ENCODE measurements at places on chromosomes 12 and 14.

- no peak for DNase-seq
Measured at GRCh38 chr12:113142173-113142885, 6.8 kb upstream of the RASAL1 start.

DNA sequence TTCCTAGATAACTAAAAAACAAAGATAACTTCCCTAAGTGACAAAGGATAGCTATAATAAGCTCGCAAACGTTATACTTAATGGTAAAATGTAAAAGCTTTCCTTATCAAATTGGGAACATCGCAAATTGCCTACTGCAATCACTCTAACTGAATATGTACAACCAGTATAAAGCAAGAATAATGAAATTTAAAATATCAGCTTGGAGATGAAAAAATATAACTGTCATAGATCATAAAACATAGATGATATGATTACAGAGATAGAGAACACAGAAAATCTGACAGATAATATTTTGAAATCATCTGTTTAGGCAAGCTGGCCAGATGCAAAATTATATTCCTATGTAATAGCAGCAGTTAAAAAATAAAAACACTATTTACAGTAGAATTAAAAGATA lies 64.0 kb downstream of the BCAT1 start:
- no peak for DNase-seq

DNA sequence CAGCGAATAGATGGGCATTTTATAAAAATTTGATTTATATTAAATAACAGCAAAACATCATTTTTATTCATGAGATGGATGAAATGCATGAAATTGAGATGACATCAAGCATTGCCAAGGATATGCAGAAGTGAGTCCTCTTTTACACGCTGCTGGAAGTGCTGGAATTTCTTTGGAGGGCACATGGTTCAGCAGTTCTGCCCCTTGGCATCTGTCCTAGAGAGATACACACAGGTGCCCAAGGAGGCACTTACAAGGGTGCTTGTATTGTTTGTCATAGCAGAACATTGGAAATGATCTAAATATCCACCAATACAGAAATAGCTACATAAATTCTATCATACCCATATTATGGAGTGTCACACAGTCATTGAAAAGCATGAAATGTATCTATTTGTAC lies 441.1 kb upstream of the TMPO start:
- no peak for DNase-seq

DNA sequence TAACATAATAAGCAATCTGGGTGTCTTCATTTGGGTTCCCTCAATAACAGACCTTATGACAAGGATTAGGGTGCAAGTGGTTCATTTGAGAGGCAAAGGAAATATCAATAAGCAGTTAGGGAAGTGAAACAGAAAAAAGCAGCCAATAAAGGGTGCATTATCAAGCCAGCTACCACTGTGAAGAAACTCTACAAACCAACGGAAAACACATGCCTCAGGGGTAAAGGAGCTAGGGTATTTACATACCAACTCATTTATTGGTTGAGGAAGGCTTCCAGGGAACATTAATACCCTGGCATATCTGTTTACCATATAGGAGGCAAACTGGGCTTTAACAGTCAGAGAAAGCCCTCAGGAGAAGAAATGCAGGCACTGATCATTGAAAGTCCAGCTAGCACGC lies 22.7 kb upstream of the IFNG-AS1 start:
- no peak for DNase-seq

GRCh38 chr12:18479256-18479655 lies 217.9 kb downstream of the PIK3C2G start:
- no peak for DNase-seq

- DNase-seq: no peak
Measured at GRCh38 chr12:40238266-40238902, 13.6 kb downstream of the LRRK2 start.

- DNase-seq: no peak
Measured at GRCh38 chr12:70964867-70965510, 44.5 kb upstream of the PTPRR start.

DNA sequence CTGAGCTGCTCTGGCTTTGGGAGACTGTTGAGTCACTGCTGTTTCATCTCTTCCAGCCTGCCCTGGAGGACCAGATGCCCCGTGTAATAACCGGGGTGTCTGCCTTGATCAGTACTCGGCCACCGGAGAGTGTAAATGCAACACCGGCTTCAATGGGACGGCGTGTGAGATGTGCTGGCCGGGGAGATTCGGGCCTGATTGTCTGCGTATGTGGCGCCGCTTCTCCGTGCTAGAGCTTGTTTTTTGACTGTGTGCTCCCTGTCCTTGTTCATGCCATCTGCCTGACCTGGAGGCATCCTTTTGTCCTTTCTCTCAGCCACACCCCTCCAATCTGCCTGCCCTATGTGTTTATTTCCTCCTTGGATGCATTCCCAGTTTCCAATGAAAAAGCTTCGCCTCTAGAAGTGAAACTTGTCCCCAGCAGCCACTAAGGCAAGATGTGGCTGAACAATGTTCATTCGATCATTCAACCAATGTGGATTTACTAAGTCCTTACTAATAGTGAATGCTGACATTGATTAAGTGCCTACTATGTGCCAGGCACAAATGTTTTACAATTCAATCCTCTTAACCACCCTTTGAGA lies 98.6 kb downstream of the NT5DC3 start:
- no peak for DNase-seq

DNA sequence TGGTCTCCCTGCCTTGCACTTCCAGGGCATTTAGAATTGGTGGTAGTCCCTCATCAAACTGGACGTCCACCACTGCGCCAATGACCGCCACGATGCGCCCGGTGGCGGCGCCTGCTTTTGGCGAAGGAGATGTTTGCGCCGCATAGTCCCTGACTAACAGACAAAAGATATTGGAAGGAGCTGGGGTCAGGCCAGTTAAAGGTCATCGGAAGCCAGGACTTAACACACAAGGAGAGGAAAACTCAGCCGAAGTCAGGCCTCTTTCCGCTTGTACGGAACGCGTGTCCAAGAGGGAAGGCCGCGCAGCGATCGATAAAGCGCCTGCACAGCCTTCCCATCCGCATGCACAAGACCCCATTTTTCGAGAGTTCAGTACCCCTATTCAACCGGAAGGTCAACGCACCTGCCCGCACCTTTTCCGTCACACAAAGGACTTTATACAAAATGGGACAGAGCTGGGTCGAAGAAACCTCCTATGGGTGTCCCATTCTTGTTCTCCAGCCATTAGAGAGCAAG lies 525 bp downstream of the ATP5F1B start:
- no peak for DNase-seq

DNA sequence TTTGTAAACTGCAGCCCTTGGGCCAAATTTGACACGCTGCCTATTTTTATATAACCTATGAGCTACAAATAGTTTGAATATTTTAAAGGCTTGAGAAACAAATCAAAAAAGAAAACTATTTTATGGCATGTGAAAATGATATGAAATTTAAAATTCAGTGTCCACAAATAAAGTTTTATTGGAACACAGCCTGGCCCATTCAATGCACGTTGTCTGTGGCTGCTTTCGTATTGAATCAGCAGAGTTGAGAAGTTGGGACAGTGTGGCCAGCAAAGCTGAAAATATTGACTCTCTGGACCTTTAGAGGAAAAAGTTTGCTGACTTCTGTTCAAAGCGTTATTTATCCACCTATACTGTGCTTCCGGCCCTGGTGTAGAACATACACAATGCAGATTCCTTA lies 654.2 kb downstream of the MED13L start:
- no peak for DNase-seq

DNA sequence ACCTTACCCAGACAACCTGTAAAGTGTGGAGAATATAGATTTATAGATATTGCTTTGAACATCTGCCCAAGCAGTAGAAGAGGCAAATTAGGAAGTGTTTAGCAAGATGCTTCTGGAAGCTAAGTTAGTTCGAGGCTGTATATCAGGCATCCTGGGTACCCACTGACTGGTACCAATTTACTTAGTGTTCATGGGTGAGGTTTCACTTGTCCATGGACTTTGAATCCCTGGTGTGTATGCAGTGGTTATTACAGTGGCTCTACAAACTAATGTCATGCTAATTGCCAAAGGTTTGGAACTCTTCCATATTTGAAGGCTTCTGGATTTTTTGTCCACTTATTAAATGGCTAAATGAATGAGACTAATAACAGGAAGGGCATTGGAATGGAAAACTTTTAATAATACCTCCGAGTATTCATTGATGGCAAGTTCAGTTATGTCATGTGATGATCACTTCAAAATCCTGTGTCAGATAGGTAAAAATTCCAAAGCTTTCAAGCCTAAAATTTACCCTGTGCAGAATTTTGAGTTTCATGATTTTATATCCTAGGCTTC lies at the start of gene OR4E2:
Gene OR4E2 (plus strand): TSS at position 505 of the 555 bp plus-strand sequence. CDS start 11,248 bp downstream, outside the sequence.
- DNase-seq: no peak

DNA sequence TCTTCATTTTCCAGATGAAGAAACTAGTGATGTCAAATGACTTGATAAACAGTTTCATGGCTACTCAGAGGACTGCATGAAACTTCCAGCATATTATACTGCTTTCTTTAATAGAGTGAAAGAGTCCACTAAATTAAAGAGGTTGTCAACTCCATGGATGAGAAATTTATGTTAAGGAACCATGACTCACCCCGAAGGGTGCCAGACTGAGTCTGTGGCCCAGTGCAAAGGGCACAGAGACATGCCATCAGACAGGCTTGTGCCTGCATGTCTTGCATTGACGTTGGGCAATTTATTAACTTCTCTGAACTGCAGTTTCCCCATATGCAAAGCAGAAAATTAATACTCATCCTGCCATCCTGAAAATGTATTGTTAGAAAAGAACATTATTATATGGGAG lies 382.4 kb downstream of the APAF1 start:
- DNase-seq: no peak

DNA sequence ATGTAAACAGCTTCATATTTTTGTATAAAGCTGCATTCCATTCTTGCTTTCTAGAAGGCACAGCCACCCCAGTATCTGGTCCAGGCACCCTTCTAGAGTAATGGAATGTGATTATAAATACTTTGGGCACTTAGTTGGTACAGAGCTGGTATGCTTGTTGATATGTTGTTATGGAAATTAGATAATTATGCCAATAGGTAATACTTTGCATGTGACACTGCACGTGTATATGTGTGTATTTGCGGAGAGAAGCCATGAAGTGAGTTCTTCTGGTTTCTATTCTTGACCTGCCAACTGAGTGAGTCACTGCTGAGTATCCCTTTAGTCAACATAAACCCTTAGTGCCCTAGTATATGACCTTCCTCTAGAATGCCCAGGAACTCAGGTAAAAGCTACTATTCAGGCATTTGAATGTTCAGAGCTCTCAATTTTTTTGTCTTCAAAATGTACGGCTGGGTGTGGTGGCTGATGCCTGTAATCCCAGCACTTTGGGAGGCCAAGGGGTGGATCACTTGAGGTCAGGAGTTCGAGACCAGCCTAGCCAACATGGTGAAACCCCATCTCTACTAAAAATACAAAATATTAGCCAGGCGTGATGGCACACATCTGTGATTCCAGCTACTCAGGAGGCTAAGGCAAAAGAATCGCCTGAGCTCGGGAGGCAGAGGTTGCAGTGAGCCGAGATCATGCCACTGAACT lies 6.2 kb upstream of the TCP11L2 start:
- DNase-seq: no peak

DNA sequence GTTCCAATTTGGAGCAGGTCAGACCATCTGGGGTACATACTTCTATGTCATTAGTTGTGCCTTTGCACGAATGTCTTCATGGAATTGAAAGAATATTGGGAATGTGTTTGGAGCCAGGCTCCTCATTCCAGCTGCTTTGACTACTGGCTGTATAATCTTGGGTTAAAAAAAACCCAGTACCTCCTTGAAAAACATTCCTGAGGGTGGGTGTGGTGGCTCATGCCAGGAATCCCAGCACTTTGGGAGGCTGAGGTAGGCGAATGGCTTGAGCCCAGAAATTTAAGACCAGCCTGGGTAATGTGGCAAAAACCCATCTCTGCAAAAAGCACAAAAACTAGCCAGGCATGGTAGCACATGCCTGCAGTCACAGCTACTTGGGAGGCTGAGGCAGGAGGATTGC lies 125.6 kb downstream of the TTC8 start:
- no peak for DNase-seq

GRCh38 chr14:99513183-99513694 lies 32.0 kb downstream of the CCNK start:
- DNase-seq: no peak

DNA sequence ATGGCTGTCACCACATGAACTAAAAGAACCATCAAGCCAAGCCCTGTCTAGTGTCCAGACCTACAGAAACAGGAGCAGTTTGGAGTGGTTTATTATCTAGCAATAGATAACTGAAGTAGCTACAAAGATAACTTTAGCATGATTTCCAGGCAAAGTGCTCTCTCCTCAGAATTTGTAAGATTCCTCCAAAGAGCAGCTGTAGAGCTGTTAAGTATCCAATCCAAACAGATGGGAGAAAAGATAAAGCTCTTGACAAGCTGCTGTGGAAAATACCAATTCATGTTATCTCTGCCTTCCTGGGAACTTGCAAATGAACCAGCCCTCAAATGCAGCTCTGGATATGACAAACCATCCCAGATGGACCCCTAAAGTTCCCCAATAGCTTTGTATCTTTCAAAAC lies 78.9 kb upstream of the RESF1 start:
- DNase-seq: no peak

GRCh38 chr12:738712-739111 lies 13.7 kb upstream of the WNK1 start:
- DNase-seq: no peak

- DNase-seq: no peak
Measured at GRCh38 chr14:98935921-98936320, 336.1 kb downstream of the BCL11B start.

DNA sequence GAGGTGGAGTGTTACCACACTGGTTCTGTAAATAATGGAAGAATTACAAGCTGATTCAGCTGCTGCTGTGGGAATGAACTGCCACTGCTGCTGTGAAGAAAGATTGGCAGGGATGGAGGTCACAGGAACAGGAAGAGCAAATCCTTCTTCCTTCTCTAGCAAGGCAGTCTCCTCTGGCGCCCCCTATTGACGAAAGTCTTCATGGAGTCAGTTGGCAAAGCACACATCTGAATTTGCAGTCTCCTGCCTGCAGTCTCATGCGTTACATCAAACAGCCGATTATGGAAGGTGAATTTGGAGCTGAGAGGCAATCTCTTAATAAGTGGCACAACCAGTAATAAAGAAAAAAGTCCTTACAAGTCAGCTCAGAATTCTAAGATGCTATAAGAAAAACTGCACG lies 106.0 kb upstream of the TMTC1 start:
- DNase-seq: no peak

GRCh38 chr12:31018106-31018789 lies 55.4 kb upstream of the DDX11 start:
- DNase-seq: no peak

DNA sequence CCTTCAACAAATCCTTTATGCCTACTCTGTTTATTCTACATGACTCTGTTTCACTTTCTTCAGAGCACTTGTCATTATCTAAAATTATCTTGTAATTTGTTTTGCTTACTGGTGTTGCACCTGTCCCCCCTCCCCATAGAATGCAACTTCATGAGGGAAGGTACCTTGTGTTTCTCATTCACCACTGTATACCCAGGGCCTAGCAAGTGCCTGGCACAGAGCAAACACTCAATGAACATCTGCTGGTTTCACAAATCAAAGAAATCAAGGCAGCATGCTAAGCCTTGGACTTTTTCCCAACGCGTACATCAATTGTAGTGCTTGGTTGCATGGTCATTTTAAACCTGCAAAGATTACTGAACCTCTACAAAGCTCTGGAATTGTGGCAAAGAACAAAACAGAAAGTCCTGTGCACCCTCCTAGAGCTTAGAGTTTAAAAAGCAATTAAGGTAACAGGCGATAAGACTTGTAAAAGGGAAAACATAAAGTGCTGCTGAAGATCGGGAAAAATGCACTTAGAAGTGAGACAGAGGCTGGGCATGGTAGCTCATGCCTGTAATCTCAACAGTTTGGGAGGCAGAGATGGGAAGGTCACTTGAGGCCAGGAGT lies 479.1 kb downstream of the MED13L start:
- no peak for DNase-seq

GRCh38 chr14:95065411-95065810 lies 91.9 kb downstream of the DICER1 start:
- DNase-seq: no peak
